ENCODE measurements at places on chromosomes 3 and 15.
A peak's percentile ranks its signal among the peaks of the same experiment; 100 is the strongest.

DNA sequence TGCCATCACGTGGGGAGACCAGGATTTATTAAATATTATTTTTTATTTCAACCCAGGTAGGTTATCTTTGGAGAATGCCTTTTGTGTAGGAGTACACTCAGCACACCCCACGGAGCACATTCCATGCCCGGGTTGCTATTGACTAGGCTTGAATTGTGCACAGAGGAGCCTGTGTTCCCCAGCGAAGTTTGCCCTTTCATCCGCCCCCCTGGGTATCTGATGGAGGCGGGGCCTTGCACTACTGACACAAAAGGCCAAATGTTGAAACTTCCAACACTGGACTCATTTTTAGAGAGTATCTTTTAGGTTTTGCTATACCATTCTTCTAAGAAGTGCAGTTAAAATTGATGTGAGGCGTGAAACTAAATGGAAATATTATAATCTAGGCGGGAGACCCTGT, 39.3 kb upstream of the PPP4R2 start:
- no peak for DNase-seq

- DNase-seq: no peak
Measured at GRCh38 chr3:152729906-152730305, 105.0 kb upstream of the P2RY1 start.

DNA sequence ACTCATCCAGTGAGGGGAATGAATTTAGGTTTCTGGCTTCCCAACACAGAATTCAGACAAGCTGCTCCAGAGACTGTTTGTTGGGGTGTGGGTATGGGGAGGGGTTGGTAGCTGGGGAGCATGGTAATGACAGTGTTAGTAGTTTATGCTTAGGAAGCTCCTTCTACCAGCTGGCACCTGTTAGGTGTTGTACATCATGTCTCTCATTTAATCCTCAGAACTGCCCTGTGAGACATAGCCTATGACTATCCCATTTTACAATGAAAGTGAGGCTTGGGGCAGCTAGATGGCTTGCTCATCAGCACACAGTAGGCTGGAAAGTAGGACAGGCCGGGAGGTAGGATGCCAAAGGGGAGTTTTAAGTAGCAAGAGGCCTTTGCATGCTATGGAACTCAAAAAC, 2.5 kb downstream of the EIF4E3 start:
- no peak for DNase-seq

DNA sequence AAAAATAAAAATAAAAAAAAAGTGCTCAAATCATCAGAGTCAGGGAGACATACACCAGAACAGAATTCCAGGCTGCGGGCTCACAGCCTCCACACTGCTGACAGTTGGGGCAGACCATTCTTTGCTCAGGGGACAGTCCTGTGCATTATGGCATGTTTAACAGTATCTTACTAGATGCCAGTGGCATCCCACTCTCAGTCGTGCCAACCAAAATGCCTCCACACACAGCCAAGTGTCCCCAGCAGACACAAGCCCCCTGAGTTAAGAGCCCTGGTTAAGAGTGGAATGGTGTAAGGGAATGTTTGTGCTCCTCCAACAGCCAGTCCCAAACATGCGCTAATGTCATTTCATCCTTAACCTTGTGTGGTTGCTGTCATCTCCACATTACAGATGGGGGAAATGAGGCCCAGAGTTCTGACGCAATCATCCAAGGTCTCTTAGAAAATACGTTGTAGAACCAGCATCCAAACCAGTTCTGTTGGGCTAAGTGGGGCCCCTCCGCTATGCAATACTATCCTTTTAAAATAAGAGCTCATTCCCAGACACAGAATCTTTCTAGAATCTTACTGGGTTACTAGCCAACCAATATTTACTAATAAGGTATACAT, 26.0 kb downstream of the CFAP92 start:
- no peak for DNase-seq

DNA sequence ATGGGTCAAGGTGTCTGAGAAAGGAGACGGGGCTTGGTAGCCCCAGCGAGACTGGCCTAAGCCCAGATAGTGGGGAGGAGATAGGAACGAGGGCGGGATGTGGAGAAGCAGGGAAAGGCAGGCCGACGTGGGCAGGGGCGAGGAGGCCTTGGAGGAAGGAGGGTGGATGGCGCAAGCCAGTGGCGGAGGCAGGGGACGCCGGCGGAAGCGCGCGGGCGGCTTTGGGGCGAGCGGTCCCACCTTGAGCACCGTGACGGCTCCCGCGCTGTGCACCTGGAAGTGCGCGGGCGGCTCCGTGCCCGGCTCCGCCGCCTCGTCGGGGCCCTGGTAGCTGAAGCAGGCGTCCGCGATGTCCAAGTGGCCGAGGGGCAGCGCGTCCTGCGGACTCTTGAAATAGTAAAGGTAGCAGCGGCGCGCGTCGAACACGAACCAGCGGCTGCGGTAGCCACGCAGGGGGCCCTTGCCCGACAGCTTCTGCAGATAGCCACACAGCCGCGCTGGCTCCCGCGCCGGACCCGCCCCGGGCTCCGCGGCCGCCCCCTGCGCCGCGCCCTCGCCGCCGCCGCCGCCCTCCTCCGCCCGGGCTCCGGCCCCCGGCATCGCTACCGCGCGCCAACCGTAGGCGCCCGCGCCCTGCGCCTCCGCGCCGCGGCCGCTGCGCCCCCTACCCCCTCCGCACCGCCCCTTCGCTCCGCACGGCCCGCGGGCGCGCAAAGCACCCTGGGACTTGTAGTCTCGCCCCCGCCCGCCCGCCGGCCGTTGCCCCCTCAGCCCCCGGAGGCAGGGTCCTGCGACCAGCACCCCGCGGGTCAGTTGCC, at the start of gene TBC1D2B:
TBC1D2B (minus strand) TSS at position 659 of the 818 bp plus-strand sequence; CDS start at position 600, 59 bp downstream.
- DNase-seq: peak; percentile 60

GRCh38 chr3:98460220-98460619, 2.8 kb upstream of the OR5K1 start:
- DNase-seq: no peak

GRCh38 chr15:65226221-65226620, 14.9 kb upstream of the CILP start:
- DNase-seq: no peak

- no peak for DNase-seq
Measured at GRCh38 chr3:13637311-13637891, 88.5 kb downstream of the FBLN2 start.

DNA sequence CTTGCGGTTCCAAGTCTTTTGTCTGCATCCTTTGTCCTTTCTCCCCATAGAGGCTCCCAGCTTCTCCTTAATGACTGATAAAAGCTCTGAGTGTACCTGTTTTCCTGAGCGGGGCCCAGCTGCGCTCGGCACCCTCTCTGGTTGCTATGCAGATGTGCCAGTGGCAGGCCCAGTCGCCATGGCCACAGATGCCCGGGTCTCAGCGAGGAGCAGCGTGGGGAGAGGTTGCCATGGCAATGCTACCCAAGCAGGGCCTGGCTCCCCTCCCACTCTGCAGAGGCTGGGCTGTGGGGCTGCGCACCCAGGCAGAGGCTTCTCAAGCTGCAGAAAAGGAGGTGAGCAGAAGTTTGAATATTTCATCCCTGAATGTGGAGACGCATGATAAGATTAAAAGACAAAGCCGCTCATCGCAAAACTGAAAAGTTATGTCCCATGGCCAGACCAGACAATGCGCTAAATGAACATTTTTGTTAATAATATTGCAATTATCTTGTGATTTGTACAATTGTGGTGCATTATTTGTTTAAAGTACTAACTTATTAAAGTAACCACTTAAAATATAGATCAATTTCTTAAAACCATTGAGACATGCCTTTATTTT, 66.1 kb downstream of the TPRA1 start:
- no peak for DNase-seq

DNA sequence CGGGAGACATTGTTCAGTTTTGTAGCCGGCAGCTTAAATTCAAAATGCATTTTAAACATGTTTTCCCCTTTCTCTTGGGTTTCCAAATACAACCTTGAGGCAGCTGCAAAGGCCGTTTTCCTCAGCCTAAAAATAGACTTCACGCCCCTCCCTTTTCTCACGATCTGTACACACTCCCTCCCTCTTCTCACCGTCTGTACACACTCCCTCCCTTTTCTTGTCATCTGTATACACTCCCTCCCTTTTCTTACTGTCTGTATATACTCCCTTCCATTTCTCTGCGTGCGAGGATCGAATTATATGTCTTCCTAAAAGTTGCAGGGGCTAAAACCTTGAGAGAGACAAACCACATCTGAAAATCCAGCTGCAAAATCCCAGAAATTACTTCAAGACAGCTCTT, 8.9 kb downstream of the MUC4 start:
- DNase-seq: no peak

- no peak for DNase-seq
Measured at GRCh38 chr15:43249699-43250203, 17.0 kb downstream of the TGM5 start.

GRCh38 chr3:45204136-45204535, 22.0 kb downstream of the TMEM158 start:
- DNase-seq: no peak

- no peak for DNase-seq
Measured at GRCh38 chr15:60382773-60383674, 14.8 kb downstream of the ANXA2 start.

- DNase-seq: no peak
Measured at GRCh38 chr3:17179381-17180205, 294.8 kb downstream of the PLCL2 start.

- no peak for DNase-seq
Measured at GRCh38 chr3:149603126-149604074, 54.4 kb downstream of the WWTR1 start.

DNA sequence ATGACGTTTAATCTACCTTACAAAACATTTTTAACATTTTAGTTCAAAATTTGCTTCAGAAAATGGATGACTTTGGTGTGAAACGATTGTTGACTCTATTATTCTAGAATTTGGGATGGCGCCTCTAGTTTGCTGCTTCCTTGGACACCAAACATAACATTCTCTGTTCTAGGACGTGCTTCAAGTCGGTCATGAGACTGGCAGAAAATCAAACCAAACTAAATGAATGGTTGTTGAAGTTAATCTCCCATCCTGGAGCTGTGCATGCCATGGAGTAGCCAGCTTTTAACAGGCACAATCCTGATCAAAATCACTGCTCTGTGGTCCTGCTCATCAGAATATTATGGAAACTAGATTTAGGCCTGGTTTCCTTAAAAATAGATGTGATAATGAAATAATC, 9.6 kb upstream of the LRRFIP2 start:
- DNase-seq: no peak

GRCh38 chr15:85831415-85832113, 36.8 kb upstream of the KLHL25 start:
- DNase-seq: no peak

DNA sequence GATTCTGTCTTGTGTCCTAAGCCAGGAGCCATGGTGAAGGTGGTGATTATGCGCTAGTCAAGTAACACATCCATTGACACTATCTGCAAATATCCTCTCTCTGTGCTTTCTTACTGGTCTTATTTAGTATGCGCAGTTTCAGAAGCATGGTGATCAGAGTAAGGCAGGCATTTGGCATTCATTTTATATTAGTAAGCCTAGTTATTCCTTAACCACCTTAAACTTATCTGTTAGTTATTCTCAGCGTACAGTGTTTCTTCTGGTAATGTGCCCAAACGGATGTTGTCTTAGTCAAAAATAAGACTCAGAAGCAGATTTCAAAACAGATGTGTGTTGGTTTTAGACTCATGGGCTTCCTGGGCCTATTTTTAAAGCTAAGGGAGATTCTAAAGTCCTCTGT, 329.2 kb downstream of the GRM7 start:
- no peak for DNase-seq

- DNase-seq: no peak
Measured at GRCh38 chr15:63264688-63265293, 12.6 kb upstream of the APH1B start.

GRCh38 chr15:31158858-31159569, 57.5 kb upstream of the TRPM1 start:
- no peak for DNase-seq

- DNase-seq: no peak
Measured at GRCh38 chr3:25830373-25831280, 40.7 kb downstream of the OXSM start.

GRCh38 chr15:83170474-83171165, 37.0 kb downstream of the HDGFL3 start:
- DNase-seq: no peak

DNA sequence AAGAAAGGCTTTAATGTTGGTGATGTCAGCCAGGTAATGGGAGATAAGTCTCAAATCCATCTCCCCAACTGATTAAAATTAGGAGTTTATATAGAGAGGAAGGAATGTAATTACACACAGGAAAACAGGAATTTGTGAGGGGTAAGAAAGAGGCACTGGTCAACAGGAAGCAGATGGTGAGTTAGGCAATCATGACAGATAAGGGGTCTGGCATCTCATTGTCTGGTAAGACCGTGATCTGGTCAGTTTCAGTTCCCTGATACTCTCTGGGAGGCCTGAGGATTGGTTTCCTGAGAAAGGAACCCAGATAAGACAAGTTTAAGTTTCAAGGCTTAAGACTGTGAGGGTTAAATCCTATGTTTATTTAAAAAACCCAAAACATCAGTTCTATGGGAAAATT, 414.7 kb upstream of the ARRDC4 start:
- DNase-seq: no peak

- no peak for DNase-seq
Measured at GRCh38 chr3:24352893-24353553, 141.6 kb downstream of the THRB start.

- peak; percentile 4 for DNase-seq
Measured at GRCh38 chr15:57732526-57733331, 26.2 kb downstream of the POLR2M start.

DNA sequence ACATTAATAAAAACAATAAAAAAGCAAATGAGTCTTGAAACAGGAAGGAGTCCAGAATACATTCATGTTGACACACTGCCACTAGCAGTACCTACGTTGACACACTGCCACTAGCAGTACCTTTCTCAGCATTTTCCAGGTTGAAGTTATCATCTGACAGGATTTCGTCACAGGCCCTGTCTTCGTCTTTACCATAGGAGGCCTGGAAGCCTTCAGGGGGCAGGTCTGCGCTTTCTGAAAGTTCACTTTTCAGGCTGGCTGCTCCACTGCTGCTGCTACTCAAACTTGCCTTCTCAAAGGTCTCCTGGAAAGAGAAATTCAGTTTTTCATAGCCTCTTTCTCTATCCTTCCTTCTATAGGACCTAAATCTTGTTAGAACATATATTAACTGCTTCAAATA, 194.7 kb downstream of the NEK10 start:
- DNase-seq: no peak

- DNase-seq: no peak
Measured at GRCh38 chr3:170232266-170232665, 10.0 kb downstream of the PRKCI start.

DNA sequence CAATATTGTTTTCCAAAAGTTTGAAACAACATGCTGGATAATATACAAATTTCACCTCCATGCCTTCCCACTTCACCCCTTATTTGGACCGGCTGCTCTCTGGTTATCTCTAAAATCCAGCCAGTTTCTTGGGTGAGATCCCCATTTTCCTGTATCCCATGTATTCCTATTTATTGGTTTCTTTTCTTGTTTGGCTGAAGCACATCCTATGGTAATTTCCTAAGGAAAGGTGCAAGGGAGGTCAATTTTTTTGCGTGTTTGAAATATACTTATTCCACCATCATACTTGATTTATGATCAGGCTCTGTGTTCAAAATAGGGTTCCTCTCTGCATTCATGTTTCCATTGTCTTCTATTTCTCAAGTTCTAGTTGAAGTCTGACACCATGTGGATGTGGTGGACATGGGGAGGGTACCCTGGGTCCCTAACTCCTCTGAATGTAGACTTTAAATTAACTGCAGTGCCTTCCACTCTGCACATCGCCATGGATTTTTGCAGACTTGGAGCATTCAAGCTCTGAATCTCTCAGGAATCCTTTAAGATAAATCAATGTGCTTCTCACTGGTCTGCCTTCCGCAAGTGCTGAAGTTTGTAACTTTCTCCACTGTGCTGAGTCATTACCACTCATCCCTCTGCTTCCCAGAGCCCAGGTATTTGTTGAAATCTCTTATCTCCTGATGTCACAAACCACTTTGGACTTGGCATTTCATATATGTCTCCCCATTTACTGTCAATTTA, 52.1 kb upstream of the TLE3 start:
- DNase-seq: no peak

Data from stimulated activated CD4-positive, alpha-beta T cell treated with anti-CD3 and anti-CD28 coated beads, TNF-alpha, amount 100 ng/mL, for 4 hours (primary cell).